ENCODE measurements at places on chromosomes 2 and 18.

- no peak for DNase-seq
These were observed 140.5 kb downstream of the TPGS2 start for GRCh38 chr18:36688020-36688965.

GRCh38 chr2:100764430-100764829 lies 55.5 kb upstream of the NPAS2 start:
- no peak for DNase-seq

DNA sequence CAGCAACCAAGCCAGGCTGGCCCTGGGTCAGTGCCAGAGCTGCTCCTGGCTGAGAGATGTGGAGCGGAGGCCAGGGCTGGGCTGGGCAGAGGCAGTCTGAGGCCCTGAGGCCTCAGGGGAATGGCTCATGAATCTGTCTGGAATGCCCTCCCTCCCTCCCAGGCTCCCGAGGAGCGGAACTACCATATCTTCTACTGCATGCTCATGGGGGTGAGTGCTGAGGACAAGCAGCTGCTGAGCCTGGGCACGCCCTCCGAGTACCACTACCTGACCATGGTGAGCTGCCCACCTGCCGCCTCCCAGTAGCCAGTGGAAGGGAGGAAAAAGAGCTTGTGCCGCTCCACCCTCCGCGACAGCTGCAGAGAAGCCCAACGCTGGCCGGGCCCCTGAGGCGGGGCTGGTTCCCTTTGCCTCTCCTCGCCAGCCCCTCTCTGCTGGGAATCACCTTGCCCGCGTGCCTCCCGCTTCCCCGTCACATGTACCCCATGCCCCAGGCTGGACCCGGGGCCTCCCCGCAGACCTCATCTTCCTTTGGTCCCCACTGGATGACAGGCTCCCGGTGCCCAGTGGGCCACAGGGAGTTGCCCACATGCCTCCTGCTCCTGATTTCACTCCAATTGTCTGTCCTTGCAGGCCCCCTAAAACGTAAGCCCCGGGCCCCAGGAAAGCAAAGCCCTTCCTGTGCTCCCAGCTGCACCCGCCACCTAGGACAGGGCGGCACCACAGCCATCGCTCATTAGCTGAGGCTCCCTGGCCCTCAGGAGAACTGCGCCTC lies 41.1 kb downstream of the MYO7B start:
- peak; percentile 46 for DNase-seq

GRCh38 chr2:12769492-12770105 lies 52.9 kb downstream of the TRIB2 start:
- no peak for DNase-seq

GRCh38 chr18:55427951-55428350 lies 160.0 kb downstream of the TCF4 start:
- no peak for DNase-seq

- DNase-seq = no peak
These were observed 187.8 kb upstream of the MSH6 start for GRCh38 chr2:47595115-47595514.

GRCh38 chr2:106280722-106281446 lies 86.8 kb upstream of the UXS1 start:
- no peak for DNase-seq

All from GOT3 (cell line).